ENCODE measurements at places on chromosomes 12 and 14.

DNA sequence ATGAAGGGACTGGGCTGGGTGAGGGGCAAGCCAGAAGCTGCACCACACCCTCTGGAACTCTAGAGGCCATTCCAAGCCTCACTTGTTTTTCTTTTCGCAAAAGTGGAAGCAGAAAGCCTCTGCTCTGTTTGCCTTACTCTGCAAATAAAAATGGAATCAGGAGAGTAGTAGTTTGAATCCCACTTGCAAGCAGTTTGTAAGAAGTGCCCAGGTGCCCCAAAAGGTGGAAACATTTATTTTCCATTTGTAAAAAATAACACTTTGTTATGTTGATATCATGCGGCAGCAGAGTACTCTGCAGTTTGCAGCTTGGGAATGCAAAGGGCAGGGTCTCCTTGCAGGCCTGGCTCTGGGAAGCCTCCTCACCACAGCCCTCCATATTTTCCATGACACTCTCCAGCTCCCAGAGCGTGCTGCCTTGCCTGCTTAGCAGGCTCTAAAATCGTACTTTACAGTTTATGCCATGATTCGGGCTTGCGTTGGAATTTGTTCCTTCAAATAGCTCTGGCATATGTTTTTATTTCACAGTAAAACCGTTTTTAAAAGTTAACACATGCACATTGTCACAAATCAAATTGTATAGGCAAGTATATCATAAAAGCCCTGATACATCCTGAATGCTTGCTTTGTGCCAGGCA lies 20.0 kb downstream of the TUNAR start:
- DNase-seq: no peak

DNA sequence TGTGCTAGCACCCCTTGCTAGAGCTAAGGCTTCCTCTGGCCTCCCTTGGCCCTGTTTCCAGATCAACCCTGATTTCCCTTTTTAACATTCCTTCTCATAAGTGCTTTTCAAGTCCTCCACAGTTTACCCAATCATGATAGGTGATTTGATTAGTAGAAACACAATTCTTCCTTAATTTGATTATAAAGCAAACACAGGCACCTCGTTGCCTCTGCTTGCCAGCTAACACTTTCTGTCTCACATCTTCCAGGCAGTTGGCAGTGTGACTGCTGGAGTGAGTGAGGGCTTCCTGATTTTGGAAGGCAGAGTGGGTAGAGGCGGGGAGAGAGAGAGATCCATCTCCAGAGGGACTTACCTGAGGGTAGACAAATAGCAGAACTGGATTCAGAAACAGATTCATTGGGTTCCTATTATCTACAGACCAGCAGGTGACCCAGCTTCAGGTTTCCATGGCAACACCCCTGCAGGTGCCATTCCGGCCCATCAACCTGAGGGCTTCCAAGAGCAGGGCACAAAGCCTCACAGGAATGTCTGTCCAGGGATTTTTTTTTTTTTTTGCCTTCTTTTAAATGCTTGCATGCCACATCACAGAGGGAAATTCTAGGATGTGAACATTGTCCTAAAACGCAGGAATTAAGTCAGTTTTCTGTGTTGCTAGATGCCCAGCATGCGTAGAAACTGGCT lies 77.7 kb downstream of the PLXNC1 start:
- no peak for DNase-seq

DNA sequence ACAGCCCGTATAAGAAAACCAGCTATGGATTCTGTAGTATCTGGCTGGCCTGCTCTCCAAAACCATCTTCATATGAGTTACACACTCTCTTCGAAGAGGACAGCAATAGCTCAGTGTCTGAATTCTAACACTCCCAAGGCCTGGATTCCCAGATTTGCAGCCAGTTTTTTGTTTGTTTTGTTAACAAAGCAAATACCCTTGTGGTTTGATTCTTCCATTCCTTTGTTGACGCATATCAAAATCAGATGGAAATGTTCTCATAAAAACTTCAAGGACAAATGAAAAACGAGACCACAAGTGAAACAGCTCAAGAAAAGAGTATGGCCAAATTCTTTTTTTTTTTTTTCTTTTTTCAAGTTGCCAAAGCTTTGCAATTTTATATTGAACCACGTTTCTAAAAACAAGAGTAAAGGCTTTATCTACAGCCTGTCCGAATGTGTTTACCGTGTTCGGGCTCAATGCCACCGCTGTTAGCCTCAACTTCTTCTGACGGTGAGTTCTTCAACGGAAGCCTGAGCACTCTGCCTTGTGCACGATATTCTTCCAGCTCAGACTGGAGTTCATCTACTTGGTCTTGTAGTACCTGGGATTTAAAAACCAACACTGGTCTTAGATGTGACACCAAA lies 67.5 kb downstream of the NIN start:
- DNase-seq: no peak

- DNase-seq: no peak
These were observed 12.2 kb downstream of the PYM1 start for GRCh38 chr12:55915482-55915859.

GRCh38 chr12:62813031-62813829 lies 121.7 kb downstream of the PPM1H start:
- DNase-seq: no peak

GRCh38 chr12:70557583-70558191 lies 79.5 kb downstream of the PTPRB start:
- no peak for DNase-seq

Measured in stimulated activated CD4-positive, alpha-beta T cell treated with anti-CD3 and anti-CD28 coated beads, TNF-alpha, amount 100 ng/mL, for 24 hours (primary cell).